Hindlimb muscle (tissue), 1 donor: ENCODE measurements at places on chromosomes 4 and X. TPM values are rescaled to one million over a fixed set of nuclear protein-coding genes. Genes with fewer than 3 reads are reported as not detected.

DNA sequence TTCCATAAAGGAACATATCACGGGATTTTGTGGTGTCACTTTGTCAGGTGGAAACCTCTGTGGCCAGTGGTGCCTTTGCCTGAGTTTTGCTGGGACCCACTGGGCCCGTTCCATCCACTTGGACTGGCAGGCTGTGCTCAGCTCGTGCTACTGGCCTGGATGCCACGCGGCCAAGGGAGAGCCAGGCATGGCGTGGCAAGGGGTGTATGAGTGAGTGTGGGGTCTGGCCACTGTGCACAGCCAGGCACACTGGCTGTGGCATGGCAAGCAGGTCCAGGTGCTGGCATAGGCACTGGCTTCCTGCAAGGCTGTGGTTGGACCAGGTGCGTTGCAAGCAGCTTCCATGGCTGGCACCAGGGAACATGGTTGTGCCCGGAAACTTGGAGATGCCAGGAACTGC lies 60.8 kb downstream of the TBCK start:
- no peak for DNase-seq

DNA sequence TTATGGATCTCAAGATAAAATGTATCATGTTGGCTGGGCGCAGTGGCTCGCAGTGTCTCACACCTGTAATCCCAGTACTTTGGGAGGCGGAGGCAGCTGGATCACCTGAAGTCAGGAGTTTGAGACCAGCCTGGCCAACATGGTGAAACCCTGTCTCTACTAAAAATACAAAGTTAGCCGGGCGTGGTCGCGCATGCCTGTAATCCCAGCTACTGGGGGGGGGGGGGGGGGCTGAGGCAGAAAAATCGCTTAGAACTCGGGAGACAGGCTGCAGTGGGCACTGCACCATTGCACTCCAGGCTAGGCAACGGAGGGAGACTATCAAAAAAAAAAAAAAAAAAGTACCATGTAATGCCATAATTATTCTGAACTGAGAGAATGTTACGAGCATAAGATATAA lies 2.1 kb downstream of the RBMX start:
- no peak for DNase-seq

DNA sequence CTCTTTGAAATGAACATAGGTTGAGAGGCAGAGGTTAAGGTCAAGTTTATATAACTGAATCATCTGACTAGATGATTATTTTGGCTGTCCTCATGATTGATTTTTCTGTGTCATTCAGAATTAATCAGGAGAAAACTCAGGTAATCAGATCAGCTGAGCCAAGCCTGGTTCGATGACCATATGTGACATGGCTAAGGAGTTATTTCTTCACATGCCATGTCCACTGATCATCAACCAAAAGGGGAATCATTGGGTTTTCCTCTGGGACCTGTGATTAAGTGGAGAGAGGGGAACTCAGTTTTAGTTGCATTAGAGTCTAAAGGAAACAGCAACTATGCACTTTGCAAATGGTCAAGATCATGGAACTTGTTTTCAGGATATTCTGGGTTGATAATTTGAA lies 20.3 kb upstream of the PACRGL start:
- no peak for DNase-seq

DNA sequence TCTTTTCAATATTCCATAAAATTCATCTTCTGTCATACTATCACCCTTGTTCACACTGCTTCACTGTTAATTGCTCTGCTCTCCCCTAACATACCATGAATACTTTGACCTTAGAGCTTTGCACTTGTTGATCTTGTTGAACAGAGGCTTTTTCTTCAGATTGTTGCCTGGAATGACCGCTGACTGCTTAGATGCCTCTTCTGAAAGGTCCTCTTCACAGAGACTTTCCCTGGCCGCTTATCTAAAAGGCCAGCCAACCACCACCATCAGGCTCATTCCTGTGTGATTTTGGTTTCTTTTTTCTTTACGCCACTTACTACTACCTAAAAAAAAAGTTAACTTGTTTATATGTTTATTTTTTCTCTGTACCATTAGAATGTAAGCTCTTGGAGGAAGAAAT lies 667.7 kb downstream of the STPG2 start:
- no peak for DNase-seq

RASSF6 gene
- 0.12 TPM for polyA plus RNA-seq
